ELF-1 (cell line): ENCODE measurements at places on chromosomes 12 and 14.

- no peak for DNase-seq
These were observed 14.2 kb downstream of the BCL11B start for GRCh38 chr14:99257673-99258221.

DNA sequence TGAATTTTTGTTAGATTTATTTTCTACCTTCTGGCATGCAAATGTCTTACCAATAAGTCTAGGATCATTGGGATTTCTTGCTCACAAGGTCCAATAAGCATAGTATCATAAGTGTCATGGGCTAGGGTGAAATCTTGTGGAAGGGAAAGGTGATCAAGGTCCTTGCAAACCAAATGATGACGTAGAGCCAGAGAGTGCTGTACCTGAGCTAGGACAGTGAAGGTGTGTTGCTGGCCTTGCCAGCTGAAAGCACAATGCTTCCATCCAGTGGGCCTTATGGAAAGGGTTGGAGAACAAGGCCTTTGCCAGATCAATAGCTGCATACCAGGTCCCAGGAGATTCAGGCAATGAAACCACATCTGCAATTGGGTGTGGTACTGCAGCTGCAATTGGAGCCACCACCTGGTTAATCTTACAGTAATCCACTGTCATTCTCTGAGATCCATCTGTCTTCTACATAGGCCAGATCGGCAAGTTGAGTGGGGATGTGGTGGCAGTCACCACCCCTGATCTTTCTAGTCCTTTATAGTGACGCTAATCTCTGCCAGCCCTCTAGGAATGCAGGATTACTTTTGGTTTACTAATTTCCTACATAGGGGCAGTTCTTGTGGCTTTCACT is 208.9 kb upstream of the MYL2 start:
- no peak for DNase-seq

DNA sequence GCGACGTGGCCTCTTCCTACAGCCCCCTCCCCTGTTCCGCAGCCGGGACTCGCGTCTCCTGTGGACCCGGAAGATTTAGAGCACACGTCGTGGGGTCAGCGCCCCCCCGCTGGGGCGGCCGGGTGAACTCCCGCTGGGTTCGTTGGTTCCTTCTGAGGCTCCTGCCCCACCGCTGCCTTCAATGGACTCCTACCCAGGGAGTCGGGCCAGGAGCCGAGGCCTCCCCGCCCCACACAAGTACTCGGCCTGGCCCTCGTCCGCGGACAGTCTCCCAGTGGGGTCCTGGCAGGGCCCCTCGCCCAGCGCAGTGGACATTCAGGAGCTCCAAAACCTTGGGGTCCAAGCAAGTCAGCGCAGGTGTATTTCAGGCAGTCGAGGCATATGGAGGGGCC is 1.2 kb downstream of the MMP17 start:
- peak; percentile 67 for DNase-seq

- no peak for DNase-seq
These were observed 34.6 kb downstream of the CEP128 start for GRCh38 chr14:80906946-80907345.

DNA sequence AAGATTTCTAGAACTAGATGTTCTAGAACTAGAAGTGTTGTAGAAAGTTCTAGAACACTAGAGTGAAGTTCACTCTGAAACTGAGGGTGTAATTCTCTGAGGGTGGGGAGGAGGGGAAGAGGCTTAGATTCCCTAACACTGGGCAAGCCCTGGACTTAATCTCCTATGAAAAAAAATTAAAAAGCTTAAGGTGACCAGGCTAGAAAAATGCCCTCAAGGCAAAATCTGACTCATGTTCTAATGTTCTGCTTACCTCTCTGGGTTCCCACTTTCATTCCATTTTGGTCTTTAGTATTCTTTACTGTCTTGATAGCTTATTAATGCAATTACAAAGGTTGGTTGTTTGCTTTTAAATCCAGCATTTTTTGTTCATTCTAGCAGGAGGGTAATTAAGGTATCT is 101.5 kb downstream of the KICS2 start:
- no peak for DNase-seq
